ENCODE measurements at places on chromosomes 7 and 10.
A peak's percentile ranks its signal among the peaks of the same experiment; 100 is the strongest.

DNA sequence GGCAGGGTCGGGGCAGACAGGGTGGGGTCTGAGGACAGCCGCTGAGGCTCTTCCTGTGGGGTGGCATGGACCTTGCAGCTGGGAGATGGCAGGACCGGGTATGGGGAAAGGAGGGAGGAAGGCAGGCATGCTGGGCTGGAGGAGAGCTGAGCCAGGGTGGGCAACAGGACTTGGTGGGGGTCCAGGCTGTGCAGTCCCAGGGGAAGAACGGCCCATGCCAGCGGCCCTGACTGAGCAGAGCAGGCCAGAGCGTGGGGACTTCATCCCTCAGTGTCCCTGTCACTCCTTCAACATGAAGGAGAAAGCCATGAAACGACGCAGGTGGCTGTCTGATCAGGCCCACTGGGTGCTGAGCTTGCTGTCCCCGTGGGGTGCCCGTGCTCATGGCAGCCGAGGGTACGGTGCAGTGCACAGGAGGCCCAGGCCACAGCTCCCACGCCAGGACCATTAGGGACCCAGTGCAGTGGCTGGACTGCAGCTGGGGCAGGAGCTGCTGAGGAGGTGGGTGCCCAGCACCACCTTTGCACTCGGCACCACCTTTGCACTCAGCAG lies 519.6 kb downstream of the PTPRN2 start:
- DNase-seq, result no peak

GRCh38 chr7:103065667-103066066 lies 8.9 kb downstream of the FBXL13 start:
- peak; percentile 34 for DNase-seq

DNA sequence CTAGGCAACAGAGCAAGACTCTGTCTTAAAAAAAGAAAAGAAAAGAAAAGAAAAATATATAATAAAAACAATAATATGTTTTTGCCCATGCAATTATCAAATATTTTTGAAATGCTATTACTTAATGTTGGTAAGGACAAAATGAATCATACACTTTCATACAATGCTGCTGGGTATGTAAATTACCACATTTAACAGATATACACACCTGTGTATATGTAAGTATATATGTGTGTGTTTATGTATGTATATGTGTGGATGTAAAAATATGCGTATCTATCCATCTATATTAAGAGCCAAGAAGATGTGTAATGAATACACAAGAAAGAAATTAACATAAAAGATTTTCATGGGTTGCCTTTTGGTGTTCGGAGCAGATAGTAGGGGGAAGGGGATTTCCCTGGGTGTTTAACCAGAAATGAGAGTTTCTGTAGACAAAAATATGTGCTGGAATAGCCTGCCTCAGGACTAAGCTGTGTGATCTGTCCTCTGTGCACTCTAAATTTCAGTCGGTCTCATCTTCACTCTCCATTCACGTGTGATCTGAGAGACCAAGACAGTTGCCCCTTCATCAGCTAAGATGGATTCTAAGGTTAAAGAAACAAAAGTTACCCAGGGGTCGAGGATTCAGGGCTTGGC lies 61.2 kb downstream of the PRKCQ start:
- no peak for DNase-seq

DNA sequence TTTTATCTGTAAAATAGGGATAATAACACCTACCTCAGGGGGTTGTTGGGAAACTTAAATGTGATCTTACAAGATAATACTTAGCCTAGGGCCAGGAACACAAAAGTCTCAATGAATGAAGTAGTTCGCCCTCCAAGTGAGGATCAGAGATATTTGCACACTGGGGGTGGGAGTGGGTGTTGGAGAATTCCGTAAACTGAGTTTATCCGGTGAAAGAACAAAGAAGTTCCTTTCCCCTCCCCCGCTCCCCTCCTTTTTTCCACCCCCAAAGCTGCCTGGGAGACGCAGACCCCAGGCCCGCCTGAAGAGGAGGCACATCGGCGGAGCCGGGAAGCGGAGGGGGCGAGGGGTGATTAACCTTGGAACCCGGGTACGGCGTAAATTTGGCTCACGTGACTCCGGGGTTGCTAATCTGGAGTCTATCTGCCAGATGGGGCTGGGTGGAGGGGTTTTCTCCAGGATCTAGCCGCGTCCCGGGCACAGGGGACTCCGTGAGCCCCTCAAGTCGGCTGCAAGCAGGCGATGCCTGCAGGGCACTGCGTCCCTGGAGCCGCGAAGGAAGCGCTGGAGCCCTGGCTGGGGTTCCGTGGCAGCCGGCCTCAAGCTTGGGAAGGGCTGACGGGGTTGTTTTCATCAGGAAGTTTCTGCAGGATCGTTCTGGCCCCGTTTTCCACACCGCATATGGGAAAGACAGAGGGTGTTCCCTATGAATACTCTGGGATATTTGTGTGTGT lies 1.4 kb upstream of the PODXL start:
- no peak for DNase-seq

DNA sequence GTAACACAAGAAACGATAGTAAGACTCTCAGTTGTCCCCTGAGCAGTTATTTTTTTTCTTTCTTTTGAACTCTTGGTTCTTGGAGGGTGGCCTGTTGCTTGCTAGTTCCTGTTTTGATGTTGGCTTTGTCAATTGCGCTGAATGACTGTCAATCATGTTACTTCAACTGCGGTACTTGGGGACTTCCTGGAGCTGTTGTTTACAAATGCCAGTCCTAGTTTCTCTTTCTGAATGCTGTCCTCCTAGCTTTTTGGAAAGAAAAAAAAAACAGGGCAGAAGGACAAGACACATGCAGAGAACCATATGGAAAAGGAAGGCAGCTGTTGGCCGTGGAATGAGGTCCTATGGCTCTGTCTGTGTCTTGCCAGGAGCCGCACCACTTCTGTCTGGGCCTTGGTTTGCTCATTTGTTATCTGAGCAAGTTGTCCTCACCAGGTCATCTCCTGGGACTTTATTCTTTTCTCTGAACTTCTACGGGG lies 7.0 kb upstream of the PDCD4 start:
- DNase-seq, result no peak

DNA sequence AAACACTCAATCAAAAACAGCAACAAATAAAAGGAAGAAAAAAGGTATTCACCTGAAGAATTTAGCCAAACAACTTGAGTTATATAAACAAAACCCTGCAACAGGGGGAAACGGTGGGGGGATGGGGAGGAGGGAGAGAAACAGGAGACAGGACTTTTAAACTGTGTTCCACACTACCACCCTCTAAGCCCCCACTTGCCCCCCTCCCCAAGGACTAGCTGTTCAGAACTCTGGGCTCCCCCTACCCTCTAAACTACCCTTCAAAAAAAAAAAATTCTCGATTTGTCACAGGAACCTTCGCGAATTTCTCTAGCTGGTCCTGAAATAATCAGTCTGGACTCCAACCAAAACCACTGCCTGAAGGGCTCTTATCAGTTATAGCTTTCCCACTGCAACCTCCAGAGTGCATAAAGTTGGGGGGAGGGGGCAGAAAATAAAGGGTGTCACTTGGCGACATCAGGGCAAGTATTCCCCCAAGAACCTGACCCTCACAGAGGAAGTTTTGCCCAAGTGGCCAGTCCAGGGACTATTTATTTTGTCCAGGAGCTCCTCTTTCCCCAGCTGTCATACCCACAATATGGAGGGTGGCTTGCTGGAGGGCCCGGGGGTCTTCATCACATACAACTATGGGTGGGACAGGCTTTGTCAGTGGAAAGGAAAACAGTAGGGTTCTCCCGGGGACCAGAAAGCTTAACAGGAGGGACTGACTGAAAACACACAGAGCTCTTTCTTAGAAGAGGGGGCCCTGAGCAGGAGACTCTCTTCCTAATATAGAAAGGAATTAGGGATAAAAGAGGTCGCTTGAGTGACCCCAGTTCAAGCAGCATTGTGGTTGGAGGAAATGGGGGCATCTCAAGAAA lies 1.3 kb downstream of the UBE2H start:
- no peak for DNase-seq

DNA sequence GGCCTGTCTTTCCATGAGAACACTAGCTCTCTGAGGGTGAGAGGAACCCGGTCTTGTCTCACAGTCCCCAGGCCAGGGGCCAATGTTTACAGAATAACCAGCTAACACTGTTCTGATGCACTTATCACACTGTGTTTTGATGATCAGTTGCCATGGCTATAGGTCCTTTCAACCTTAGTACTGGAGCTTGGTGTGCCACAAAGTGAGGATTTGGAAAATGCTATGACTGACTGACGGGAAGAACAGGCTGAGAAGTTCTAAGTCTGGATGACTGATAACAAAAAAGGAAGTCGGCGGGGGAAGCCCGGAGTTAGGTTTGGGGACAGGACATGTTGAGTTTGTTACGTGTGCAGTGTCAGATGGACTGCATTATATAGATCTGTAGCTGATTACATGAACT lies 141.8 kb downstream of the CTTNBP2 start:
- DNase-seq, result no peak

GRCh38 chr7:74025146-74025545 lies 2.8 kb upstream of the ELN start:
- DNase-seq, result no peak

GRCh38 chr7:156456503-156457115 lies 184.0 kb upstream of the RNF32 start:
- DNase-seq, result no peak

DNA sequence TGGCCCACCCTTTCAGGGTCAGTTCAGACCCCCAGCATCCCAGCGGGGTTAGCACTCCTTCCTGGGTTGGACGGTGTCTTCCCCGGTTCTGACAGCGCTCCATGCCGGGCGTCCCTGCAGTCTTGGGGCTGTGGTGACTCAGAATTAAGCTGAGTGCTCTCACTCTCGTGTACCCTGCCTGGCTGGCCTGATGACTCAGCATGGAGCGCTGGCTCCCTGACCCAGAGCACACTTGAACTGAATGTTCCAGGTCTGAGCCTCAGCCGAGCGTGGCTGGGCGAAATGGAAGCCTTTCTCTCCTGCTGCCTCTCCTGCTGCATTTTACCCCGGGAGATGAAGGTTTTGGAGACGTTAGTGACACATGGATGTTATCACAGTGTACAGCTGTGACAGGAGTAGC lies 7.1 kb downstream of the BAG3 start:
- DNase-seq, result no peak
